GM23248 (cell line): ENCODE measurements at places on chromosomes 11 and 22. TPM values are rescaled to one million over a fixed set of nuclear protein-coding genes. Genes with fewer than 3 reads are reported as not detected.
A peak's percentile ranks its signal among the peaks of the same experiment; 100 is the strongest.

DNA sequence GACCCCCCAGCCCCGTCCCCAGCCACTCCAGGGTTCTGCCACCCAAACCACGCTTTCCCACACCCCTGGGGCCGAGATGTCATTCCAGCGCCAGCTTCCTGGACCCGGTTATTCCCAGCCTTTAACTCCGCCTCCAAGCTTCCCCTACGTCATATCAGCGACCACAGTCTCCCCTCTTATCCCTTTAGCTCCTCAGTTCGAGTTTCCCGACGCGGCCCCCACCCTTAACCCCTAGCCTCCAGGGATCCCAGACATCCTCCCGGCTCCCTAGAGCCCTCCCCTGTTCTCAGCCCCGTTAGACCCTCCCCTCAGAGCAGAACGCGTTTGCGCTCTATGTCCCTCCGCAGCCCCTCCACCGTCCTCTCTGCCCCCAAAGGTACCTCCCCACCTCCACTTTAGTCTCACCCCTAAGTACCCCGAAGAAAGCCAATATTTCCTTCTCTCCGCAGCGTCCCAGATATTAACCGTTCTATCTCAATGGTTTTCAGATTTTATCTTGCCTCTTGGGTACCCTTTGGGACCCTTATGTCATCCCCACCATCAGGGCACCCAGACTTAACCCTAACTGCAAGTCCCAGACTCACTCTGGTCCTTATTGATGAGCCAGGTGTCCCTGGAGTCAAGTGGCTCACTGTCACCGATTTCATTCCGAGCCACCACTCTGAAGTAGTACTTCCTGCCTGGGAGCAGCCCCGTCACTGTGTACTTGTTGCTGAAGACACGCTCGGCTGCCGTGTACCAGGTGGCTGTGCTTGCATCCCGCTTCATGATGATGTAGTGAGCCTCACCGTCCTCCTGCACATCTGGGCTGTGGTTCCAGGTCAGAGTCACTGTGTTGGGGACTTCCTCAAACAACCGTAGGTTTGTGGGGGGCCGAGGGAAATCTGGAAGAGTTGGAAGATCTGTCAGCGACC lies 8.0 kb downstream of the TMEM86A start:
- peak; percentile 26 for DNase-seq

- peak; percentile 80 for DNase-seq
Observed at GRCh38 chr11:44893846-44894617, 56.7 kb downstream of the TP53I11 start.

Gene VPS11
- total RNA-seq = 21.0 and 27.9 TPM in 2 replicates

Gene APOL3
- 5.5 and 6.2 TPM in 2 replicates for total RNA-seq

Gene OOSP2
- not detected in 2 replicates for total RNA-seq

Gene SLC22A6
- total RNA-seq = not detected in 2 replicates

DNA sequence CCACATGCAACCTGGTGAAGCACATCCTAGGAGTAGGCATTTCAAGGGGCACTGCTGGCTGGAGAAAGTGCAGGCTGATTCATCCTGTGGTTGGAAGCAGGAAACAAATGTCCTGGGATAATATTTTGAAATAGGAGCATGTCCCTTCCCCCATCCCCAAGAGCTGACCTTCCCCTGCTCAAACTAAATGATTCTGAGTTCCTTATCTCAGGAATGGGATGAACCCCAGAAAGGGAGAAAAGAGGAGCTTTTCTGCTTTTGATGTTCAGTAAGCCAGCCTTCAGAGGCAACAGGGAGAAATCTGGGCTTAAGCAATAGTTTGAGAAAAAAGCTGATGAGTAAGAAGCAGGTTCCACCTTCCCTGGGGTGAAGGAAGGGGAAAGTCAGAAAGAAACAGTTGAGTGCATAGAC lies 19.5 kb upstream of the SPON1 start:
- peak; percentile 65 for DNase-seq

DNA sequence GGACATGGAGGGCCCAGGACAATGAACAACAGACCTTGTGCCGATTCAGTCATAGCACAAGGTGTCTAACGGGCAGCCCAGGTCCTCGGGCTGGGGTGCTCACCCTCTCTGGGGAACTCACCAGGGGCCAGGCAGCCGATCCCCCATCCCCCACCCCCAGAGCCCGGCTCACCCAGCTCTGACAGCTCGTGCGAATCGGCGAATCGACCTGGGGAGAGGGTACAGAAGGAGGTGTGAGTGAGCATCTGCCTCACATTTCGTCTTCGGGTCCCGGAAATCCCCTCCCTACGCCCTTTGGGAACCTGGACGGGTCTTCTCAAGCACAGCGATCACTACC lies 423 bp downstream of the PEX16 start:
- DNase-seq = peak; percentile 30

DNA sequence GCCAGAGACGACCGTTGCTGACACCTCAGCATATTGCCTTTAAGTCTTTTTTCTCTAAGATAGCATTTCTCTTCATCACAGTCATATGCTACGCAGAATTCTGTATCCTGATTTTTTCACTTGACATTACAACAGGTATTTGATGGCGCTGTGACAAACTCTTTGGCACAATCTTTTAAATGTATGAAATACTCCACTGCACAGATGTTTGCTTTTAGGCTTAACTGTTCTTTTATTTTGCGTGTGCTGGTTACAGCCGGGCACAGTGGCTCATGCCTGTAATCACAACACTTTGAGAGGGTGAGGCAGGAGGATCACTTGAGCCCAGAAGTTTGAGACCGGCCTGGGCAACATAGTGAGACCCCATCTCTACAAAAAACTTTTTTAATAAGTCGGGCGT lies 52.0 kb upstream of the PPP6R3 start:
- DNase-seq = no peak

Gene SLN
- not detected in 2 replicates for total RNA-seq

DNA sequence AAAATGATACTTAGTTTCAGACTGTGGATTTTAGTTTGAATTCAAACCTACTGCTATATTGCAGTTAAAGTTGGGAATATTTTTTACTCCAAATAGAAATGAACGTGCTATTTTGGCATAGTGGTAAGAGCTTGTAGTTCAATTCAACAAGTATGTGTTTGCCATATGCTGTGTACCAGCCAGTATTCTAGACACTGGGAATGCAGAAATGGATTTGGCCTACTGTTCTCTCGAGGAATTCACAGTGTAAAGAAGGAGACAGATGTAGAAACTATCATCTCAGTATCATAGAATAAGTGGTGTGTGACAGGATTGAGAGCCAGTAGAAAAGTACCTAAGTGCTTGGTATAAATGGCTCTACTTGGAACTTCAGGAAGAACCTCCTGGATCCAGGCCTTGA lies 80.4 kb downstream of the ATXN10 start:
- no peak for DNase-seq

DNA sequence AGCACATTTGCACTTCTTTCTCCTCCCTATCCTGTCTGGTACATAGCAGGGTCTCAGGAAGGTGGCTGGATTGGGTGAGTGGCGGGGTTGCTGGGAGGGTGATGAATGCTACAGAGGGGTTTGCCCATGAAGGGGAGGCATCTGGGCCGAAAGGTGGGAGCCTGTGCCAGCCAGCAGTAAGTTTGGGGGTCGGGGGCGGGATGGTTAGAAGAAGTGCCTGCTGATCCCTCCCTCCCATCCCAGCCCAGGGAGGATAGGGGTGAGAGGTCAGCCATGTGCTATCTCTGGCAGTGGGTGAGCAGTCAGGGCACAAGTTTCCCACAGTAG lies 2.8 kb downstream of the CD82 start:
- no peak for DNase-seq

DNA sequence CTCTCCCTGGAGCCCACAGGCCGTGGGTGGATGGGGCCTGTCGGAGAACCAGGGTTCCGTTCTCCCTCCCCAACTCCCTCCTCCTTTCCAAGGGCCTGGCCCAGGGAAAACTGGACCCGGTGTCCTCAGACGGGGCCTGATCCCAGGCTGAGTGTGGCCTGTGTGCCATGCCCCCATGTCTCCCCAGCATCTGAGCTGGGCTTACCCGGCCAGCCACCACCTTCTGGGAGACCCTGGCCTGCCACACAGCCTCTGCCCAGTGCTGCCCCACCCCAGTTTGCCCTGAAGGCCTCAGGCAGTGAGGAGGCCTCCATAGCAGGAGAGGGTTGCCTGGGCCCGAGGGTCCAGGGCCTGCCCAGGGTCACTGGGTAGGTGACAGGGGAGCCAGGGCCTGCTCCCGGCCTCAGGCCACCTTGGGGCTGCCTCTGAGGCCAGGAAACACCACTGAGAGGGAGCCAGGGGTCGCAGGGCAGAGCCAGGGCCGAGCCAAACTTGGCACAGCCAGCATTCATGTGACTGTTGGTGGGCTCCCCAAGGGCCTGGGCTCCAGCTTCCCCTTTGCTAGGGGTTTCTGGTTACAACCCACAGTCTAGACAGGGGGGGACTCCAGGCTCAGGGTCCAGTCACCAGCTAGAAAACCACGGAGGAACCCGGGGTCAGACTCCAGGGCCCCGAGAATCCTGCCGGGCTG lies 590 bp upstream of the IFITM10 start:
- no peak for DNase-seq

DNA sequence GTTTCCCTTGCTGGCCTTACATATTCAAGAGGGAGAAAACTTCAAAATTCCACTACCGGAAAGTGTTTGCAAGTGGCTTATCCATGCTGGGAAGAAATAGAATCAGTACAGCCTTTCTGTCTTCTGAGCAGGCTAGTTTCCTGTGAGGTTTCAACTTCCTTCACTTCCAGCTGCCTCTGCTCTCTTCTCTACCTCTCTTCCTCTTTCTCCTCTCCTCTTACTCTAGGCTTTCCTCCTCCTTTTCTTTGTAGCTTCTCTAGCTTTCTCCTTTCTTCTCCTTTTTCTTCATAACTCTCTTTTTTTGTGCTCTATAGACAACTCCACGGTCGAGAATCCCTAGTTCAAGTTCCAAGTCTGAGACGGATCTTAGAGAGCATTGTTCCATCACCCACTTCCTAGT lies 421.8 kb downstream of the ETS1 start:
- DNase-seq = no peak

DNA sequence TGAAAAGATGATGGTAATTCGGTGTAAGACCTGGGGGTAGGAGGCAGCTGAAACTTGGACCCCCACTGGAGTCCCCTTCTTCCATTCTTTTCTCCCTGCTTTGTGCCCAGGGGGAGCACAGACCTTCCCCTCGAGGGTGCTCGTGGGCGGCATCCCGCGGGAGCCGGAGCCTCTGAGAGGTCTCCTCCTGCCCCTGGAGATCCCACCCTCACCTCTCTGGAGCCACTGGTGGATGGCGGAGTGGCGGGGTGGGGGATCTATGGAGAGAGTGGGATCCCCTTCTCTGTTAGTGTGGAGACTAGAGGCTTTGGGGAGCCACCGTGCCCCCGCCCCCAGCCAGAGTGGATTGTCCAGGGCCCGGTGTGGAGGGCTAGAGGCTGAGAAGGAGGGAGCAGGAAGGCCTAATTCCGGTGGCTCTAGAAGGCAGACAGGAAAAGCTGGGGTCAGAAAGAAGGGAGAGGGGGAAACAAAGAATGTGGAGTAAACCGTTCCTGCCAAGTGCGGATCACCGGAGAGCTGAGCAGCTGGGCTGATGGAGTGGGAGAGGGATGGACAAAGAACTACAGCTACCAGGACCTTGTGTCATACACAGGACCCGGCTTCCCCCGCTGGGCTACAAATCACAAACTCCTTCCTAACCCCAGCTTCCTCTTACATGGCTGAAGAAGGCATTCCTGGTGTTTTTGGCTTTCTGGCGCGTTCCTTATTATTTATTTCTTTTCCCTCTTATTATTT lies 41.9 kb downstream of the KCNJ1 start:
- no peak for DNase-seq

DNA sequence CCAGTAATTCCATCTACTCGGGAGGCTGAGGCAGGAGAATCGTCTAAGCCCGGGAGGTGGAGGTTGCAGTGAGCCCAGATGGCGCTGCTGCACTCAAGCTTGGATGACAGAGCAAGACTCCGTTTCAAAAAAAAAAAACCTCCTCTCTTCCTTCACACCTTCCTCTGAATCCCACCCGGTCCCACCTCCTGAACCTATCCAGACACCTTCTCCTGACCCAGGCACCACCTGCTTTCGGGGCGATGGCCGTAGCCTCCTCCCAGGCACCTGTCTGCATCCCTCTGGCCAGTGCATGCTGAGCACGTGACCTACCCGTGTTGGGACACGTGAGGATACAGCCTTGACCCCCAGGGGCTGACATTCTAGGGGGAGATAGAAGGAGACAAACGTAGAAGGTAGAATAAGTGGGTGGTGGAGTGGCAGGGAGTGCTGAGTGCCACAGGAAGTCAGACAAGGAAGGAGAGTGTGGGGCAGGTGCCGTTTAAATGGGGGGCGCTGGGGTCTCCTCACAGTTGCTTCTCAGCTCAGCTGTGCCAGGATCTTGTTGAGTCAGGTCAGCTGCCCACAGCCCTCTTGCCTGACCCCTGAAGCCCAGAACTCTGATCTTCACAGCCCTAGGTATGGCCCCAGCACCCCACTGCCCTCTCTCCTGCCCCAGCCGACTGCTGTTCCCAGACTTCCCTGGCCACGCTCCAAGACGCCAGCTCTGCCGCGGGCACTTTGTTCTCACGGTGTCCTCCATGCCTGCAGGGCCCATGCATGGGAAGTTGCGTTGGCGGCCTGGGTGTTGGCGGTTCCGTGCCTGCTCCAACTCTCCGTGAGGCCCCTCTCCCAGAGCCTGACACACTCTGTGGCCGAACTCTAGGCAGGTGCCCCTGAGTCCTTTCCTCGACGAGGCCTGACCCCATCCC lies 1.2 kb upstream of the MIOX start:
- DNase-seq = peak; percentile 43

Gene GNB1L
- total RNA-seq = 16.5 and 22.5 TPM in 2 replicates

Gene SMIM38
- total RNA-seq = not detected in 2 replicates

DNA sequence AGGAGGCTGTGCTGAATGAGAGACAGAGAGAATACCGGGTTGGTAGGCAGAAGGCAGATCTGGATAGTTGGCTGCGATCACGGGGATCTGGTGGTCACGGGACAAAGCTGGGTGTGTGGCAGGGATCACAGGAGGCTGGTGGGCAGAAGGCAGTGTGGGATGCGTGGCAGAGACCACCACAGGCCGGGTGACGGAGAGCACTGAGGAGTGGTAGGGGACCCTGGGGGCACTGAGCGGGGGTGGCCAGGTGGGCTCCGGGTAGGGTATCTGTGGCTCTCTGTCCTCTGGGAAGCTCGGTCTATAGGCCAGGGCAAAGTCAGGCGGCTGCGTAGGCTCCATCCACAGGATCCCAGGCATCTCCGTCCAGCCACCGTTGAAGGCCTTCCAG lies 1.4 kb downstream of the CD248 start:
- DNase-seq = peak; percentile 64

Gene SLC35F2
- 11.5 and 12.9 TPM in 2 replicates for total RNA-seq

Gene OR52K1
- not detected in 2 replicates for total RNA-seq

DNA sequence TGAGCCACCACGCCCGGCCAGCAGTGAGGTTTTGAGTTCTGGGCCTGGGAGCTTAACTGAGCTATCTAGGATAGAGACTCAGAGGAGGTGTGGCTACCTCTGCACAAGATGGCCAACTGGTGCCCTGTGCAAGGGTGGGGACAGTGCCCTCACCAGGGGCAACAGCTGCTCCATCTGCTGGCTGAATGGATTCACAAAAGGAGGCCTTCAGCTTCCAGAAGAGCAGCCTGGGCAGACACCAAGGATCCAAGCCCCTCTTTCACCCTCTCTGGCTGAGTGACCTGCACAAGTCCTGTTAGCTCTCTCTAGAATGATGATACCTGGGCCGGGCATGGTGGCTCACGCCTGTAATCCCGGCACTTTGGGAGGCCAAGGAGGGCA lies 33.5 kb upstream of the BAIAP2L2 start:
- no peak for DNase-seq
